ENCODE measurements at places on chromosomes 12 and 14.

- no peak for DNase-seq
Observed at GRCh38 chr14:51697848-51698247, 46.1 kb downstream of the FRMD6 start.

- DNase-seq: no peak
Observed at GRCh38 chr14:99040711-99041110, 231.3 kb downstream of the BCL11B start.

GRCh38 chr12:103819312-103819711, 21.7 kb downstream of the NT5DC3 start:
- no peak for DNase-seq

- no peak for DNase-seq
Observed at GRCh38 chr12:116712458-116713303, 25.2 kb downstream of the SPRING1 start.

GRCh38 chr12:112116232-112117060, 7.9 kb upstream of the NAA25 start:
- DNase-seq: peak; percentile 74

- DNase-seq: no peak
Observed at GRCh38 chr14:52455291-52456088, 96.8 kb downstream of the TXNDC16 start.

GRCh38 chr14:101865288-101865687, 99.1 kb upstream of the DYNC1H1 start:
- no peak for DNase-seq

Measured in glutamatergic neuron (in vitro differentiated cells).